Activated T-cell treated with anti-CD3 and anti-CD28 coated beads for 24 hours (primary cell): ENCODE measurements at places on chromosomes 12 and 14.
A peak's percentile ranks its signal among the peaks of the same experiment; 100 is the strongest.

- no peak for DNase-seq
Measured at GRCh38 chr12:131902332-131903241, 8.2 kb downstream of the ULK1 start.

DNA sequence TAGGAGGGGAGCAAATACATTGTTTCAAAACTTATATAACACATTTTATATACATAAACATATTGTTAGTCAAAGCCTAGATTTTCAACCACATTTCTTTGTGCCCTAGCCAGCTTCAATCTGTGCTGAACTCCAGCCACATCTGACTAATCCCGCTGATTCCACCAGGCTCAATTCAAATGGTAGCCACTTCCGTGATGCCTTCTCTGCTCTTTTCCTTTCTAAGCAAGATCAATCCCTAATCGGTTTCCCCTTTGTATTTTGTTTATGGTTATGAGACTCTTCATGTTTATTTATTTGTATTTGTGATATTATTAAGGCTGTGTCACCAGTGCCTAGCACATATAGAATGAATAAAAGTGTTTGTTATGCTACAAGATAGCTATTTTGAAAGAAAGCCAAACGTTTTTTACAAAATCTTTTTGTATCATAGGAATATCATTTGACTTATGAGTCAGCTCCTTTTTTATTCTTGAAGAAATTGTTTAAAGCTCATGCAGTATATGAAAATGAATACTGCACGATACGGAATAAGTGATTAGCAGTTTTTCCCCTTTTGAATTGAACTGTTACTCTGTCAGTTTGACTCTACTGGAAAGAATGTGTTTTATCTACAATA lies 110.2 kb downstream of the PLEKHA5 start:
- DNase-seq = no peak

- DNase-seq = peak; percentile 45
Measured at GRCh38 chr14:105999361-106000028, 473.1 kb downstream of the TMEM121 start.

DNA sequence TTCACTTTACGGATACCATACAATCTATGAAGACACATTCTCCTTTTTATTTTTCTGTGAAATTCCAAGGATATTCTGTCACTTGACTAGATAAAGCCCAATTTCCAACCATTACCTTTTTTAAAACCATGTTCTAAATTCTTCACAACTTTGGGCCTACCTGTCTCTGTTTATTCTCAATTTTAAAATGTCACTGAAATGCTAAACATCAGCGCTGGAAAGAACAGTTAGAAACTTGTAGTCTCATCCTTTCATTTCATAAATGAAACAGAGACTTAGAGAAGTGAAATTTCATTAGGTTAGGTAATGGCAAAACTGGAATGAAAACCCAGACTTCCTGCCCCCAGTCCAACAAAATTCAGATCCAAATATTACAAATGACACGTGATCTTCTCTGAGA lies 396.2 kb downstream of the CCDC91 start:
- no peak for DNase-seq

- peak; percentile 12 for DNase-seq
Measured at GRCh38 chr12:54526812-54527630, 22.4 kb upstream of the PDE1B start.

- DNase-seq = no peak
Measured at GRCh38 chr12:49470986-49471385, 67.8 kb upstream of the KCNH3 start.

DNA sequence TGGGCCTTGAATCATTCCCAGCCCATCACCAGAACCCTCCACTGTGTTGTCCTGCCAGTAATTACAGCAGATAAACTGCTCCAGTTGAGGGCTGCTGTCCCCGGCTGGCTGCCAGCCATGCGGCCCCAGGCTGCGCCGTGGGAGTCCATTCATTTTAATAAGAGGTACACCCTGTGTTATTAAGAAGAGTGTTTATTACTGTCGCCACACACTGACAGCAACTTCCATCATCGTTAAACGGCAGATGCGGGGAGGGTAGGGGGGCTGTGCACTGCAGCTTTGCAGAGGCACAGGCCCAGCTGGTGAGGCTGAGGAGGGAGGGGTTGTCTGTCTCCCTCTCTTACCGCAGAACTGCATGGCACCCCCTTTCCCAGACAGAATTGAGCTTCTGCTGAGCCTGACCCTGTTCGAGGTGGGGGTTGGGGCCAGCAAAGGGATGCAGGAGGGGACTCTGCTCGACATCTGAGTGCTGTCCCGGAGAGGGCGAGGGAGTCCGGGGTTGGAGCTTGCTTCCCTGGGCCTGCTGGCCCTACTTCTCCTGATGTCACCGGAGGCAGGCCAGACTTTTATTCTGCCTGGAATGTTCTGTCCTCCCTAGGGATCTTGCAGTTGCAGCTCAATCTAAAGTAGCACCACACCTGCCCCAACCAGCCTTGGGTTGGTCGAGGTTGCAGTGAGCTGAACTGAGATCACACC lies 33.8 kb upstream of the GPATCH2L start:
- DNase-seq = no peak

DNA sequence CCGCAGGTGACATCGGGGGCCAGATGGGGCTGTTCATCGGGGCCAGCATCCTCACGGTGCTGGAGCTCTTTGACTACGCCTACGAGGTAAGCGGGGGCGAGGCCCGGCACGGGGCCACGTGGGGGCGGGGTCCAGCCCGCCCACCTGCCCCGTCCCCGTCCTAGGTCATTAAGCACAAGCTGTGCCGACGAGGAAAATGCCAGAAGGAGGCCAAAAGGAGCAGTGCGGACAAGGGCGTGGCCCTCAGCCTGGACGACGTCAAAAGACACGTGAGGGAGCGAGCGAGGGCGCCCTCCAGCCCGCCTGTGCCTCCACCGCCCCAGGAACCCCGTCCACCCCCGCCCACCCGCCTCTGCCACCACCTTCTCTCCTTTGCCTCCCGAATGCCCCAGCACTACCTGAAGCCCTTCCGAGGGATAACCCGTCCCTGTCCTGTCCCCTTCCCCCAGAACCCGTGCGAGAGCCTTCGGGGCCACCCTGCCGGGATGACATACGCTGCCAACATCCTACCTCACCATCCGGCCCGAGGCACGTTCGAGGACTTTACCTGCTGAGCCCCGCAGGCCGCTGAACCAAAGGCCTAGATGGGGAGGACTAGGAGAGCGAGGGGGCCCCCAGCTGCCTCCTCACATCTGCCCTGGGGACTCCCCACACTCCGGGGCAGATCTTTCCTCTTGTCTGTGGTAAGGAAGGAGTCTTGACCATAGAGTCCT lies 3.9 kb upstream of the SMARCD1 start:
- no peak for DNase-seq

DNA sequence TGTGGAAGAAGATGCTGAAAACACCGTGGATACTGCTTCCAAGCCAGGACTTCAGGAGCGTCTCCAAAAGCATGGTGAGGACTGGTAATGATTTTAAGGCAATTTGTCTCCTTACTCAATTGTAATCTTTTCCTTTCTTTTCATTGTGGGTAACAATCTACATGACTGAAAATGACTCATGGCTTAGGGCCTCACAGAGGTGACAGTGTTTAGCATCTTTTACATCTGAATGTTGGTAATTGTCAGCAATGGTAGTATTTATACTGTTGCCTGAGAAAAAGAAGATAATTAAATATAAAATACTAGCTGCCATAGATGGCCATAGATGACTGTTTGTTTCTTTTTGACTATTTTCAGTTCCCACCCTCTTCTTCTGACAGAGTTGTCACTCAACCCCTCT lies 31.6 kb downstream of the TULP3 start:
- DNase-seq = no peak

DNA sequence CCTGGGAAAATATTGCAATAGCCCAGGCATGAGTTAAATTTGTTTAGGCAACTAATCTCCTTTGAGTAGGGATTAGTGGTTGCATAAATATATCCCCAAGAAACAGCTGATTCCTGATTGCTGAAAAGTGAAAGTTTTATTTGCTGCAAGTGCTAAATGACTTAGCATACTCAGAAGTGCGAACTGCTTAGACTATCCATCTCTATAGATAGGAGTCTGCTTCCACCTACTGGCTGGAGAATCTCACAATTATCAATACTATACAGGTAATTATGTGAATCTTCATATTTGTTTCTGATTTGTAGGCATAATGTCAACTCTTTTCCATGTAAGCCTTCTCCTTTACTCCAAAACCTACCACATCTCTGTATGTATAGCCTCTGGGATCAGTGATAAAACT lies 12.0 kb upstream of the SLCO1B3 start:
- no peak for DNase-seq
